ENCODE measurements at places on chromosomes 1 and 21. TPM values are rescaled to one million over a fixed set of nuclear protein-coding genes. Genes with fewer than 3 reads are reported as not detected.

- no peak for DNase-seq
These were observed 354.6 kb upstream of the ADGRL2 start for GRCh38 chr1:81446000-81446669.

DNA sequence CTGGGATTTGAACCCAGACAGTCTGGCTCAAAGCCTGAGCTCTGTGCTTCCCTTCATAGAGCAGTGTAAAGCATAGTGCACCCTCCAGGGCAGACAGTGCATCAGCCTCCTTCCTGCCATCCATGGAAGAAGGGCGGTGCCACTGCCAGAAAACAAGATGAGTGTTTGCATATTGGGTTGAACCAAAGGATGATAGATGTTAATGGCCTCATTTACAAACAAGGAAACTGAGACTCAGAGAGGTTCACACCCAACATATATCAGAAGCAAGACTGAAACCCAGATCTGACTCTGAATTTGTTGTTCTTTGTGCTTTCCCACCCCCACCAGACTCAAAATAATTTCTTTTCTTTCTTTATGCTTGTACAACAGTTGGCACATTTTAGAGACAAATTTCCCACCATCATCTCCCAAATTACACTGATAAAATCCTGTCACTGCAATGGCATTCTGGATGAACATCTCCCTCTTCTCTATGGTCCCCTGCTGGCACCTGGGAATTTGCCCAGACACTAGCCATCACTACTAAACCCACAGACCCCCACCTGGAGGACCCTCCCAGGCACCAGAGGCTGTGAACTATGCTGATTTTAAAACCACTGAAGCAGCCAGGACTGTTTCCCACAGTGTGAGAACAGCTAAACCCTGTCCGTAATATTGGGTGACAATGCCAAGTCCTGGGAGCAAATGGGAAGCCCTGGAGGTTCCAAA, 45.4 kb upstream of the MPZL1 start:
- DNase-seq, result no peak

- peak; percentile 93 for DNase-seq
These were observed 67.7 kb upstream of the RCC1 start for GRCh38 chr1:28437924-28438699.

DNA sequence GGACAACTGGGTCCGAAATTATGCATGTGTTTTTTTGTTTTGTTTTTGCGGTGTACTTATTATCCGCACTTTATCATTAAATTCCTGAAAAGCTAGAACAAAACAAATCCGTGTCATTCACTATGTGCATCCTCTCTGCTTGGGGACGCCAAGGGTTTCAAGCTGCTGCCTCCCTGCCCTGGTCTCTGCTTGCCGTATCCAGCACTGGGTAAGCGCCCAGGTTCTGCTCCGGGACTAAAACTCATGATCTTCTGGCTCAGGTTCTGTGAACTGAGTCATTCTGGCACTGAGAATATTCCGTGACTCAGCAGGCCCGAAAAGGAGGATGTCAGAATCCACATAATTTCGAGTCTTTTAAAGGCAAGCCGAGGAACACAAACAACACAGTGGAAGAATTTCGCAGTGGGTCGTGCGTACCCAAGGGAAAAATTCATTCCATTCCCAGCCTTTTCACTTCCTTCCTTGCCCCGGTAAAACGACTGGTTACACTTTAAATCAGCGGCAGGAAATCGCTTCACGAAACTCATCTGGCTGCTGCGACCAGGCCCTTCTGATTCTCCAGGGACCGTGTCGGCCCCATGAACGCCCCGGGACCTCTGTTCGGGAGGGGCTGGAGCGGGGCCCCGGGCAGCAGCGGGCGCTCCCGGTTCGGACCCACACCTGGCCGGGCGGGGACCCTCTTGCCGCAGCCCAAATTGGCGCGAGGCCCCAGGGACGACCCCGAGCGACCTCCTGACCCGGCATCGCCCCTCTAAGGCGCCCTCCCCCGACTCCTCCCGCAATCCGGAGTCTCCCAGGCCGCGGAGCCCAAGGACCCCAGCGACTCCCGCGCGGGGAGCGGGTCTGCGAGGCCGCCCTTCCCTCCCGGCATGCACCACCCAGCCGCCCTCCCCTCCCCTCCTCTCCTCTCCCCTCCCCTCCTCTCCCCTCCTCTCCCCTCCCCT, 746 bp upstream of the LAMC1 start:
- DNase-seq, result peak; percentile 98

DNA sequence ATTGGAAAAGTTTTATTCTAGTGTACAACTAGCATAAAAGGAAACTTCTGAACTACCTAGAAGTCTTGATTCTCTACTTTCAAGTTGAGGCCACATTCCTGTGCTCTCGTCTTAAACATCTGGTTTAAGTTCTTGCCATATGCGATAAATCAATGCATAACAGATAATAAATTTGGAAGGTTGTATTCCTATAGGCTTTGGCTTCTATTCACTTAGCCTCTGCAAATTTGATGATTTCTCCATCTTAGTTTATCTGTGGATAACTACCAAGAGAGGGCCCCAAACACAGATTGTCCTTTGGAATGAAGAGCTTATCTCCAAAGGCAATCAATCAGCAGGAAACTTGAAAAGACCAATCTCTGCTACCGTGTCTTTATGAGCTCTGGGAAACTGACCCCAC, 11.7 kb upstream of the RNF2 start:
- no peak for DNase-seq

- DNase-seq, result peak; percentile 51
These were observed 14.8 kb upstream of the PIGM start for GRCh38 chr1:160046494-160047110.

DNA sequence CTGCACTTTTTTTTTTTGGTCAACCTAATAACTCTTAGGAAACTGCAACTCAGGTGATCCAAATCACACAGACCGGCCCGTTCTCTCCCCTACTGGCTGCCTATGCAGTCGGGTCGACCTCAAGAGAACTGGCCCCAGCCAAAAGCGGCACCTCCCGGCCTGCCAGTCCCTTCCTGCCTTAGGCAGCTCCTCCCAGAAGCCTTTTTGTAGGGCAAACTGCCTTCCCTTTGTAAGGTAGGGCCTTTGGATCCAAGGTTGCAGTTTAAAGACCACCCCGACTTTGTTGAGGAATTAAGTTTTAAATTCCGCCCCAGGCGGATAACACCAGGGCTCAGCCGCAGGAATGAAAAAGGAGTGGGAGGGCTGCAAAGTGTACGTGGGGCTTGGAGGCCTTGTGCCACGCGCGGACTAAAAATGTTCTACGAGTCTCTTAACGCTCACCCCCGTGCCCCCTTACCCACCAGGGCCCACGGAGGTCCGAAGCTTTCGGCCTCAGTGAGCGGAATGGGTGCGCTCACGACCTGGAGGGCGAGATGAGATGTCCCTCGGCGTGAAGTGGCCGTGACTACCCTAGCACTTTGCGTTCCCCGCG, 642 bp upstream of the ST3GAL3 start:
- peak; percentile 23 for DNase-seq

DNA sequence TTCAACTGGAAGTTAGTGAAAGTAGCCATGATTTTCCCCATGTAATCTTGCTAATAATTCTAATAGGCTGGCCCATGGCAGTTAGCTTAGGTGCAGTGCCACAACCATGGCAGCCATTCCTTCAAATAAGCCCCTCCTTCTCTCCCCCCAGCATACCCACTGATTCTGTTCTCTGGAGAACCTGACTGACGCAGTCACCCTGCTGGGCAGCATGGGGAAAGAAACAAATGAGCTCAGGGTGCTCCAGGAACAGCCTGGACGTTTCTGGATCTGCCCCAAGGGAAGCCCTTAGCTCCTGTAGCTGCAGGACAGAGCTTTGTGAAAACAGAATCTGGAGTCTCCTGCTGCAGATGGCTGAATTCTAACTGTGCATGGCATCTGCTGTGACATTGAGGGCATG, 22.5 kb downstream of the SNAP47 start:
- no peak for DNase-seq

- DNase-seq, result peak; percentile 83
These were observed 57.6 kb downstream of the SPSB1 start for GRCh38 chr1:9350013-9350908.

DNA sequence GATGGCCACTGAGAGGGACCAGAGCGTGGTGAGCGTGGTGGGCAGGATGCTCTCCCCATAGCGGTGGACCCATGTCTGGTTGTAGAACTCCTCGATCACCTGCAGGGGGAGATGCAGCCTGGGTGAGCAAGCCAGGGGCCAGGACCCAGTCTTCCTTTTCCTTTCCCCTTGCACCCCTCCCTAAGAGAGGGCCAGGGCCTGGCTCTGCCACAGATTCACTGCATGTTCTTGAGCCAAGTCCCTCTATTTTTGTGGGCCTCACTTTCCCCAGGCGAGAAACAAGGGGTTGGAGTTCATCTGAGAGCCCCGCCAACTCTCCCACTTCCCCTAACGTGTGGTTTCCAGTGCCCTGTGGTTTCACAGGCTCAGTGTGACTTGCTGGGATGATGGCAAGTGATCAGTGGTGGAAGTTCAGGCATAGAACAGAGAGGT, 27.5 kb downstream of the SLC2A1 start:
- peak; percentile 63 for DNase-seq

DNA sequence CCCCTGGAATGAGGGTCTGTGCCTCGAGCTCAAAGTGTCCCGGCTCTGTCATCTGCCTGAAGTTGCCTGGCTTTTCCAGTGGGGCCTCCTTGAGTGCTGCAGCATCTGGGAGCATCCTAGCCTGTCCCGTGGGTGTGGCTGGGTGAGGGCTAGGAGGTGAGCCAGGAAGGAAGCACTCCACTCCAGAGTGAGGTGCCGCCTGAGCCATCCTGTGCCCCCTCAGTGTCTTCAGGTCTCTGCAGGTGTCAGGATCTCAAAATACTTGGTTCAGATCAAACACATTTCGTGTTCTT, 11.5 kb downstream of the IBA57 start:
- no peak for DNase-seq

- peak; percentile 14 for DNase-seq
These were observed 618 bp downstream of the JAM2 start for GRCh38 chr21:25639551-25640201.

DNA sequence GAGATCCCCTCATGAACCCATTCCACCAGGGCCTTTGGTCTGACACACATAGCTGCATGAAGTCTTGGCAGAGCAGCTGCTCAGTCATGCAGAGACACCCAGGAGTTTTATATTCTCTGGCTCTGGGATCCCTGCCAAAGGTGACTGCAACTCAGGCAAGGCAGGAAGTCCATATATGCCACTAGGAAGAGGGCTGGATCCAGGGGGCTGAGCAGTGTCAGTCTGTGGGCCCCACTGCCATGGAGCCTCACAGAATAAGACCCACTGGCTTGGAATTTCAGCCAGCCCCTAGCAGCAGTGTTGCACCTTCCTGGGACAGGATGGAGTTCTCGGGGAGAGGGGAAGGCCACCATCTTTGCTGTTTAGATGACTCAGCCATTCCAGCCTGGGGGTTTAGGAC, 199.7 kb downstream of the TBX15 start:
- DNase-seq, result no peak

GRCh38 chr1:39608921-39609320, 30.5 kb downstream of the HEYL start:
- no peak for DNase-seq

DNA sequence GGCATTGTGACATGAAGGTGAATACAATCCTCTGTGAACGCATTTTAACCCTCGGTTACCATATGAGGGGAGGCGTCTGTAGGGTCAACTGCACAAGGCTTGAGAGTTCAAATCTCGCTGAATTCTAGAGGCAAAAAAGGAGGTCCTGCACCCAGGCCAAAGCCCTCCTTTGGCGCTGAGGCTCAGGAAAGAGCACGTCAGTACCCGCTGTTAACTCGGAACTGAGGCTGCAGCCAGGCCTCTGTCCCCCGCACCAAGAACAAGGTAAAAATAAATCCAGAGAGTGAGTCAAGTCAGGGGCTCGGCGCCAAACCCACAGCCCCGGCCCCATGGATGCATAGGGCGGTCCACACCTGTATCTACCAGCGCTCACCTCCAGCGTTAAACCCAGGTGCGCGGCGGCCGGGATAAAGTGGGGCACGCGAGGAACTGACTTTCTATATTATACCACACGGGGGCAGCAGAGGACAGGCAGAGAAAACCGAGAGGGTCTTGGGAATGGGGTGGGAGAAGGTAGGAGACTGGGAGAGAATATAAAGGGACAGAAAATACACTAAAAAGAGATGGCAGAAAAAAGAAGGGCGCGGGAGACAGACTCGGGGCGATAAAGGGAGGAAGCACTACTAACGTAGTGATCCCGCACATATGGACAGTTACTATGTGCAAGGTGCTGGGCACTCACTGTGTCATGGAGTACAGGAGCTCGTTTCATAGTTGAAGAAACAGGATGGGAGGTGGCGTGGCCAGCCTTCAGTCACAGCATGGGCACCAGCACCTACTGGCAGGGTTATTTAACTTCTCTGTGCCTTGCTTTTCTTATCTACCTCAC, 54.9 kb downstream of the DMRTA2 start:
- peak; percentile 20 for DNase-seq

- no peak for DNase-seq
These were observed 27.4 kb upstream of the FOXD3 start for GRCh38 chr1:63294803-63295594.

- DNase-seq, result no peak
These were observed 5.2 kb downstream of the TRNP1 start for GRCh38 chr1:26998429-26999300.

DNA sequence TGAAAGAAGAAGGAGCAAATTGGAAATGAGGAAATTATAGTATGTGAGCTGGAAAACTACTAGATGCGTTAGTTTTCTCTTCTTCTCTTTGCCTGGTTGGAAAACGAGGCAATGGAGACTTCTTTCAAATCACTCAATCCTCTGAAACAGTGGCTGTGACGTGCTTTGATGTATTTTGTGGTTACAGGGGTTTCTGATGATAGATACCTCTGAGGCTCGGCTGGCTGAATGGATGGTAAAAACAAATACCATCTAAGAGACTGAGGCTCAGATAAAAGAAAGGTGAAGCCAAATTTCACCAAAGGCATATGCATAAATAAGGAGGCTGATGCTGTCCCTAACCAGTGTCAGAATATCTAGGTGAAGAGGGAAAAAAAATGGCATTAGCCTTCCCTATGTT, 15.1 kb downstream of the MAB21L3 start:
- DNase-seq, result no peak

GRCh38 chr1:161388639-161389038, 21.0 kb upstream of the CFAP126 start:
- DNase-seq, result no peak

DNA sequence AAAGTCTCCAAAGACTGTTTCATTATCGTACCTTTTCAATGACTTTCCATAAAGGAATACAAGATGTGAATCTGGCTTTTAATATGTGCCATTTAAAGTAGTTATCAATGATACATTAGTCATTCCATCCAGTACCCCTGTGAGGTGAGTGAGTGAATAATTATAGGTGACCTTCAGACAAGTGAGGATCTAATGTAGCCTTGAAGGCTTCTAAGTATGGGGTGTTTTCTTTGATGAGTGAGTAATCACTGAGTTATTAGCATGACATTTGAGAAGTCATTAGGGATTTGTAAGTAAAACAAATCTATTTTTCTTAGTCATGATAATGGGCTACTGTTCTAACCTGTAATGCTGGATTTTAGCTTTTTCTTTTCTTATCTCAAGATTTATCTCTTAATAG, 831.4 kb downstream of the ADGRL2 start:
- no peak for DNase-seq

- no peak for DNase-seq
These were observed 3.9 kb upstream of the FAM78B start for GRCh38 chr1:166170726-166171125.

GRCh38 chr1:153404768-153405167, 11.6 kb upstream of the S100A7A start:
- no peak for DNase-seq

The COL18A1 gene
- 33.7 TPM for total RNA-seq

The S100A5 gene
- 0.32 TPM for total RNA-seq

The FAM163A gene
- under 0.01 TPM for total RNA-seq

The FCRLB gene
- 2.9 TPM for total RNA-seq

The C1orf226 gene
- total RNA-seq, result under 0.01 TPM

The CTTNBP2NL gene
- 20.9 TPM for total RNA-seq

The PTGFR gene
- 7.7 TPM for total RNA-seq

The GUCA2A gene
- not detected for total RNA-seq

The KAZN gene
- total RNA-seq, result 8.6 TPM
